ENCODE measurements at places on chromosomes 6 and 20.

- no peak for DNase-seq
These were observed 183.3 kb downstream of the NKAIN2 start for GRCh38 chr6:123986938-123987337.

DNA sequence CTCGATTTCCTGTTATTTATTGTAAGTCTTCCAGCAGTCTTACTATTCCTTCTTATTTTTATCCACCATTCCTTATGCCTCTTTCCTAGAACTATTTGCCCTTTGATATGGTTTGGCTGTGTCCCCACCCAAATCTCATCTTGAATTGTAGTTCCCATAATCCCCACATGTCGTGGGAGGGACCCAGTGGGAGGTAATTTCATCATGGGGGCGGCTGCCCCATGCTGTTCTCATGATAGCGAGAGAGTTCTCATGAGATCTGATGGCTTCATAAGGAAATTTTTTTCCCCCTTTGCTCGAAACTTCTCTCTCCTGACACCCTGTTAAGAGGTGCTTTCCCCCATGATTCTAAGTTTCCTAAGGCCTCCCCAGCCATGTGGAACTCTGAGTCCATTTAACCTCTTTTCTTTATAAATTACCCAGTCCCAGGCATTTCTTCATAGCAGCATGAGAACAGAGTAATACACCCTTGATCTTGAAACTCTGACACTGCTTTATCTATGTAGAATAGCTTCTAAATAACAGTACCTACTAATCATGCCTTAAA lies 48.8 kb downstream of the PLN start:
- no peak for DNase-seq

- DNase-seq: no peak
These were observed 100.0 kb upstream of the CITED2 start for GRCh38 chr6:139474145-139475108.

DNA sequence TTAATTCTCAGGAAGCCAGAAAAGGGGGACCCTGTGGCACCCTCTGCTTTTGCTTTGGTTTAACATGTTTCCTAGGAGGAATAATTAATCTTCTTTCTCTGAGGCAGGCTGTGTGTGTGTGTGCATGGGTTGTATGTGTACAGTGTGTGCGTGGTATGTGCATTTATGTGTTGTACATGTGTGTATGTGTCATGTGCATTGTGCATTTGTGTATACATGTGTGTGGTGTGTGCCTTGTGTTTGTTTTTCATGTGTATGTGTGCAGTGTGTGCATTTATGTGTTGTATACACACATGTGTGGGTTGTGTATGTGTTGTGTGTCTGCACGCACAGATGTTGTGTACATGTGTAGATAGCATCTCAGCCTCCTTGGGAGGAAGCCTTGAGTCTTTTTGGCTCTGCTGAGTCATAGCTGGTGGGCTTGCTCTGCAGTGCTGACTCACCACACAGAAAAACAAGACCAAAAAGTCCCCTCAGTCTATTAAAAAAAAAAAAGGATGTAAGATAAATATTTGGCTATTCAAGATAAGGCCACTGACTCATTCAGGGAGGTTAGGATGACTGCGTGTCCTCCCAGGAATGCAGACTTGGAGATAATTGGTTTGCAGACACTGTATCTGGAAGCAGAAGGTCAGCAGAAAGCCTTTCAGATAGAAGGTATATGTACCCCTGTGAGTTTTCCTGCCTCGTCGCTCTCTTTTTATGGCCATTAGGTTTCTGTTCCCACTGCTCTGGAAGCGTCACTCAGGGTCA lies 58.6 kb downstream of the SYNJ2 start:
- DNase-seq: no peak

GRCh38 chr6:43990627-43991619 lies 136.3 kb downstream of the MRPL14 start:
- no peak for DNase-seq

DNA sequence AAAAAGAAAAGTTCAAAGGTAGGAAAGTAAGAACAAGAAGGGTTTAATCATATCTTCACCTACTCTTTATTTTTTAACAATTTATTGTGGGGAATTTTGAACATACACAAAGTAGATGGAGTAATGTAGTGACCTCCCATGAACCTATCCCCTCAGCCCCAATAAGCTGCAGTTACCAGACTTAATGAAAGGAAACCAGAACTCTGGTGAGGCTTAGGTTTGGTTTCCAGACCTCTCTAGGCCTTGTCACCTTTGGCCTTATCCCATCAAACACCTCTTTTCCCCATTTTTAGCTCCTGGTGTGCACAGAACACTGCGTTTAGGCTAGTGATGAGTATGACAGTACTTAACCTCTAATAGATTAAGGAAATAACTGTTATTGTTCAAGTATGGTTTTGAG lies 42.0 kb downstream of the CBFA2T2 start:
- DNase-seq: no peak

DNA sequence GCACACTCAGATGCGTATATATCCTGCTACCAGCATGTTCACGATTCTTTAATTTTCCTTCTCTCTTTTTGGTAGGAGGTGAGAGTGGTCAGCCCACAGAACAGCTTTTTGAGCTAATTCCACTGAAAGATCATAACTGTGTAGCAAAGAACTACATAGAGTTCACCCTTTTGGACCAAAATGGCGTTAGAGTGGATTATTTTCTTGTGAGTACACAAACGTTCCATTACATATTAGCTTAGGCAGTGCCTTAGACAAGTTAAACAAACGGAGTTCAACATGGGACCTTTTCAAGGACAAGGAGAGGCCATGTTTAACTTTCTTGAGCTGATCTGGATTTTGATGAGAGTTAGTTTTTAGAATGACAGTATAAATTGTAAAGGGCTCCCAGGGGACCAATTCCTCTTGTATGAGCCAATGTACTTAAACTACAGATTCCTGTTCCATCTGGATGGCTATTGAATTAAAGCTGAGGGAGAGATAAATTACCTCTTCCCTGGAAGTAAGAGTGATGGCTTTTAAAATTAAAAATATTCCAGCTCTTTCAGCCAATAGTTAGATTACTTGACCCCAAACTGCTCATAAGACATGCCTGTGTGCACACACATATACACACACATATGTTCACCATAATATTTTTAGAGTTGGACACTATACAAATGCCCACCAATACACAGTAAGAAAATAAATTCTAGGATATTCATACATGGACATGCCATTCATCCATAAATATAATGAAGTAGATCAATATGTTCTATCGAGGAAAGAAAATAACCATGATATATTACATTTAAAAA lies 25.6 kb upstream of the ARMH2 start:
- DNase-seq: no peak

- no peak for DNase-seq
These were observed 151.7 kb downstream of the FRK start for GRCh38 chr6:115908906-115909559.

- DNase-seq: no peak
These were observed 81.8 kb upstream of the INSM1 start for GRCh38 chr20:20286061-20286460.

DNA sequence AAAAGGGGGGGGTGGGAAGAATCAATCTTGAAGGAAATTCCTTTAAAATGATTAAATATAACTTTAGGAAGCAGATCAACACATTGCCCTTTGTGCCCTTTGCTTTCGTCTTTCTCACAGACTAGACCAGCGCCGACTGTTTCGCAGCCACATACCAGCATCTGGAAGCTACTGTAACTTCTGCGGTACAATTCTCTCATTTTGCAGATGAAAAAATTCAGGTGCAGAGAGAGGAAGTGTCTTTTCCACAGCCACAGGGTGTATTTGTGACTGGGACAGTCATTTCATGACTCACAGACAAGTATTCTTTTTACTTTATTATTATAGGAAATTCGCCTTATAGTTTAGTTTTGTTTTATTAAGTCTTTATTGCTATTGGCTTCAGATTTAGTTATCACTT lies 84.2 kb downstream of the UST start:
- DNase-seq: no peak

DNA sequence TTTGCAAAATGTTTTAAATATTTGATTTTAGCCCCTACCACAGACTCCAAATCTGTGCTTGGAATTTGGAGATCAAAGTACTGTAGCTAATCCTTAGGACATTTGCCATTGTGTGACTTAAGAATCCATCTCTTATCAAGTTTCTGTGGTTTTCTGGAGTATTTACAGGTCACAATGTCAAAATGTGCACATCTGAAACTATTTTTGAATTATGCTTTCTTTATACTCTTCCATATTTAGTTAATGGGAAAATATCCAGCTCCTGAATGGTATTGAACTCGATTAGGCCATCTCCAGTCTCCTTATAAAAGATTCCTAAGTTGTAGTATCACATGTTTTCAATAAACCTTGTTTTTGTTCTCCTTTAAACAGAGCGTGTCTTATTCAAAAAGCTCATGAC lies 162.5 kb downstream of the KHDC1L start:
- no peak for DNase-seq

DNA sequence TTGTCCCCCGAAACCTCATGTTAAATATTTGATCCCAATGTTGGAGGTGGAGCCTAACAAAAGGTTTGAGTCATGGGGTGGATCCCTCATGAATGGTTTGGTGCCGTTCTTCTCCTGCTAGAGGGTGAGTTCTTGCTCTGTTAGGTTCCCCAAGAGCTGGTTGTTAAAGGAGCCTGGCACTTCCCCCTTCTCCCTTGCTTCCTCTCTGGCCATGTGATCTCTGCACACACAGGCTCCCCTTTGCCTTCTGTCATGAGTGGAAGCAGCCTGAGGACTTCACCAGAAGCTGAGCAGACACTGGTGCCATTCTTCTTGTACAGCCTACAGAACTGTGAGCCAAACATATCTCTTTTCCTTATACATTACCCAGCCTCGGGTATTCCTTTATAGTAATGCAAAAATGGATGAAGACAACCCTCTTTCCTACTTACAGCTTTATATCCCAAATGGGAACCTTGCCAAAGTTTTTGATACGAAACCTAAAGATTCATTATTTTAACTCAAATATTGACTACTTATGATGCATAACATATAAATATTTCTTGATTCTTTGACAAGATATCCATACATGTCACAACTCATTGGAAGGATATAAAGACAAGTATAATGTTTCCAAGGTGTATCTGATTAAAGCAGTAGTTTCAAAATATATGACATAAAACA lies 61.0 kb downstream of the RNF182 start:
- DNase-seq: no peak

DNA sequence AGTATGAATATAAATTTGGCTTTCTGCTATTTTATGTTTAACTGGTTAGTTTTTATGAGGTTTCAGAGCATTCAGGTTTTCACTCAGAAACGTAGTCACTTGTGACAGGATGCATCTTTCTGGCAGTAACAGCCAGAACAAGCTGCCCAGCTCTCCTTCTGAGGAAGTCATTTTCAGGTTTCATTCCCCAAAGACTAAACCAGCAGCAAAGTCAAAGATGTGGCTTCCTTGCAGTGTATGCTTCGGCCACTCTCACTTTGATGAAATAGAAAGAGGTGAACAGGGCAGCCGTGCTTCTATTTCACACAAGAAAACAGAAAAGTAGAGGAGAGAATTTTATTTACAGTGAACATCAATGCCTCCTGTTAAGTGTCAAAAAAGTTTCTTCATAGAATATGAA lies 469.1 kb downstream of the BTBD3 start:
- no peak for DNase-seq

DNA sequence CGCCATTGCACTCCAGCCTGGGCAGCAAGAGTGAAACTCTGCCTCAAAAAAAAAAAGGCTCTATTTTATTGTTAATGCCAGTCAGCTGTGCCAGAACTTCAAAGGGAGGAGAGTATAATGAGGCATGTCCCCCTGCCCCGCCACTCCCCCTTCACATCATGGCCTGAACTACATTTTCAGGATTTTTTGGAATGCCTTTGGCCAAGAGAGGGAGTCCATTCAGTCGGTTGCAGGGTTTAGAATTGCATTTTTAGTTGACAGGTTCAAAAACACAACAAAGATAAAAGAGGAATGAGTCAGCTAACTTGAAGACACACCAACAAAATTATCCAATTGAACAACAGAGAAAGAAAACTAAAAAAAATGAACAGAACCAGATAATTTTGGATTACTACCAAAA lies 59.1 kb downstream of the CEP43 start:
- DNase-seq: no peak

GRCh38 chr6:129786548-129786947 lies 74.6 kb downstream of the TMEM244 start:
- no peak for DNase-seq

DNA sequence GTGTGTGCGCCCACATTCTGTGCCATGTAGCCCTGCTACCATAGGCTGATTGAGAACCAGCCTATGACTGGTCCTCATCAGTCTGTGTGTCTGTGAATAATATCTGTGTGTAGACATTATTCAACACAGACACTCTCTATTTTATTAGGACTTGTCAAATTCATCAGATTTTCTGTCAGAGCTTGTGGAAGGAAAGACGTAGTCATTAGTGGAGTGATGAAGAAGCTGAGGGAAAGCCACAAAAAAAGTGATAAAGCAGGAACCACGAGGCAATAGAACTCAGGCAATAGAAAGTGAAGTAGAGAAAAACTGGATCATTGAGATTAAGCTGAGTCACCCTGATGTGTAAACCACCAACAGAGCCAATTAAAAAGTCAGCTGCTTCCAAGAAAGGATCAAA lies 122.2 kb upstream of the MARCKS start:
- no peak for DNase-seq

DNA sequence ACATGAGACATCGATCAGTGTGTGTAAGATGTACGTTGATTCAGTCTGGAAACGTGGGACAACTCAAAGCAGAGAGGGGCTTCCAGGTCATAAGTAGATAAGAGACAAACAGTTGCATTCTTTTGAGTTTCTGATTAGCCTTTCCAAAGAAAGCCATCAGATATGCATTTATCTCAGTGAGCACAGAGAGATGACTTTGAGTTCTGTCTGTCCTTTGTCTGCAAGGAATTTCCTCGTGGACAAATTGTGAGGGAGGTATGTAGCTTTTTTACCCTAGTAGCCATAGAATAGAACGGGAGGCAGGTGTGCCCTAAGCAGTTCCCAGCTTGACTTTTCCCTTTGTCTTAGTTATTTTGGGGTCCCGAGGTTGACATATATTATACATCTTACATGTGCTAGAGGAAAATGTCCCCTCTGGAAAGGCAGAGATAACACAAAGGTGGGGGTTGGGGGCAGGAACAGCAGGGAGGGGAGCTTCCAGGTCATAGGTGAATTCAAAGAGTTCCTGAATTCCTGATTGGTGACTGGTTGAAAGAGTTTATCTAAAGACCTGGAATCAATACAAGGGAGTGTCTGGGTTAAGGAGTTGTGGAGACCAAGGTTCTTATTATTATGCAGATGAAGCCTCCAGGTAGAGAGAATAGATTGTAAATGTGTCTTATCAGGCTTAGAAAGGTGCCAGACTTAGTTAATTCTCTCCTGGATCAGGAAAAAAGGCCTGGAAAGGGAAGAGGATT lies 237.0 kb downstream of the NFATC2 start:
- no peak for DNase-seq

GRCh38 chr6:130693944-130694343 lies 133.3 kb upstream of the SMLR1 start:
- DNase-seq: no peak

GRCh38 chr6:24949020-24949569 lies 13.3 kb upstream of the RIPOR2 start:
- DNase-seq: no peak

DNA sequence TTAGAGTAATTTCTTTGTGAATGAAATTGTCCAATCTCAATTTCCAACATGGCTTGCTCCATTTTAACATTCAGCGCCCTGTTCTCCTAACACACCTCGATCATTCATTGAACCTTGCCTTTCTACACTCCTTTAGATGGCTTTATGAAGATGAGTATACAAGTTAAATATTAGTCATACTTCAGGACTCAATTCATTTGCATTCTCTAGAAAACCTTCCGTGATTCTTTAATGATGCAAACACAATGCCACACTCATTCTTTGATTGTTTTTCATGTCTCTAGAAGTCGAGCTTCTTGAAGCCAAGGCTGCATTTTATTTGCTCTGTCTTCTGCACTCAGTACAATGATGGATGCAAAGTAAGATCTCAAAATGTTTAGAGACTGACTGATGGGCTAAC lies 641.2 kb downstream of the DOK5 start:
- DNase-seq: no peak
